Activated naive CD8-positive, alpha-beta T cell treated with anti-CD3 and anti-CD28 coated beads for 36 hours (primary cell): ENCODE measurements at places on chromosomes 13 and 19. TPM values are rescaled to one million over a fixed set of nuclear protein-coding genes. Genes with fewer than 3 reads are reported as not detected.

- DNase-seq: peak; percentile 44
- H3K36me3 ChIP-seq: no peaks in the 10 kb centered on the region
- H3K27me3 ChIP-seq: no peaks in the 10 kb centered on the region
- H3K4me1 ChIP-seq: peaks cover 20% of the 10 kb centered on the region
- peak overlapping the region; percentile 34 for H3K27ac ChIP-seq
- peak overlapping the region; percentile 87 for H3K4me3 ChIP-seq
Measured at GRCh38 chr19:16470911-16471811, 609 bp downstream of the EPS15L1 start.

- no peak overlapping the region for H3K27ac ChIP-seq
- DNase-seq: no peak
- H3K36me3 ChIP-seq: no peaks in the 10 kb centered on the region
- H3K4me3 ChIP-seq: no peak overlapping the region
- no peaks in the 10 kb centered on the region for H3K27me3 ChIP-seq
Measured at GRCh38 chr13:74987124-74987690, 494.8 kb downstream of the TBC1D4 start.

The VSTM1 gene
- total RNA-seq: not detected

DNA sequence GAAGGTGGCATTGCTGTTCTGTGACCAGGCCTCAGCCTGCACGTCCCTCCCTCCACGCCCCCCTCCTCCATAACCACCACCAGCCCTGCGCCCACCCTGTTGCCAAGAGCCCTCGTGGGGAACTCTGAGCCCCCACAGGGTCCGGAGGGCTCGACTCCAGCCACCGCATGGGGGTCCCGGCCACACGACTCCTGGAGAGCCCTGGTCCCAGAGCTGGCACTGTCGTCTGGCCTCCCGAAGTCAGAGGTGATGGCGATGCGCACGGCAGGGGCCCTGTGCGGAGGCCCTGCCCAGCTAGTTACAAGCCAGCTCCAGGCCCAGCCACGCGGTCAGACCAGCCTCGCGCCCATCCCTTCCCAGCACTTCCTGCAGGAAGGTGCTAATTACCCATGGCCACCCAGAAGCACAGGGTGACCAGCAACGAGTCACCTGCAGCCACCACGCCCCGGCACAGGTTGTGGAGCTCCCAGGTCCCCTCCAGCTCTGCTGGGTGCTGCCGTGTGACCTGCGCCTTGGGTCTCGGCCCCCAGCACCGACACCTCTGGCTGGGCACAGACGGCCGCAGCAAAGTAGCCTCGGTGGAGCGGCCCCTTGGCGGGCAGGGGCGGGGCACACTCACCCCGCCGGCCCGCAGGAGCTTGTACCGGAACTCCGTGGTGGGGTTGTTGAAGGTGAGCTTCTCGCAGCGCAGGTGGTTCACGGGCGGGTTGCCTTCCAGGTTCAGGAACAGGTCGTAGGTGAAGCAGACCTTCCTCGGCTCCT lies 49.6 kb downstream of the MLLT1 start:
- peaks cover 9% of the 10 kb centered on the region for H3K36me3 ChIP-seq
- no peak for DNase-seq
- no peak overlapping the region for H3K4me3 ChIP-seq

DNA sequence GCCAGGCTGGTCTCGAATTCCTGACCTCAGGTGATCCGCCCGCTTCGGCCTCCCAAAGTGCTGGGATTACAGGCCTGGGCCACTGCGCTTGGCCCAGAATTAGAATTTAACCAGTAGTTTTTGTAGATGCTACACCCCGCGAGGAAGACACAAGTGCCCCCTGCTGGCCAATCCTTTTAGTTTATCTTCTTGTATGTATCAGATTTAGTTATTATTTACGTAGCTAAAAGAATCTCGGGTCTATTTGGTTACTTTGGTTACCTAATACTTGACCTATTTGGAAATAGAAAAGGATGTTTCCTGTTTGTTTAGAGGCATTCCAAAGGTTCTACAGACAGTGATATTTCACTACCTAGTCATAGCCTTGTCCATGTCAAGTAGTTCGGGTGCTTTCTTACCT lies 22.0 kb downstream of the MUC16 start:
- no peak overlapping the region for H3K27ac ChIP-seq
- H3K36me3 ChIP-seq: no peaks in the 10 kb centered on the region
- no peak overlapping the region for H3K4me3 ChIP-seq
- no peaks in the 10 kb centered on the region for H3K4me1 ChIP-seq

The LAIR1 gene
- total RNA-seq: 9.0 TPM

The SLC10A2 gene
- total RNA-seq: not detected

DNA sequence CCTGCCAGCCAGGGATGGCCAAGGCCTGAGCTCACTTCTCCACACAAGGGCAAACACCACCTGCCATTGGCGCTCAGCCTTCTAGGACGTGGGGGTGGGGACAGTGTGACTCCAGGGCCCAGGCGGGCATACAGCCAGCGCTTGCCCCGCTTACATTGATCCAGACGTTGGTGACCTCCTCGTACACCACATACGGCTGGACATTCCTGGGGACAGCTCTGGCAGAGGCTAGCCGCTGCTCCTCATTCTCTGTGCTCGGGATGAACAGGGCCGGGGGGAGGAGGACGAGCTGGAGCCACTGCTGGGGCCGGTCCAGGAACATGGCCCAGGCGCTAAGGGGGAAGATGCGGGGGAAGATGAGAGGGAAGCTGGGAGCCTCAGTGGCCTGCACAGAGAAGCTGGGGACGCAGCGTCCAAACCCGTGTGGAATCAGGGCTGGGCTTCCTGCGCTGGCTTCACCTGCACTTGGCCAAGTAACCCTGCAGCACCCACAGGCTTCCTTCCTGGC lies 25.1 kb upstream of the MYDGF start:
- H3K27me3 ChIP-seq: no peaks in the 10 kb centered on the region
- peaks cover 22% of the 10 kb centered on the region for H3K36me3 ChIP-seq
- no peak for DNase-seq
- no peaks in the 10 kb centered on the region for H3K4me1 ChIP-seq
- H3K4me3 ChIP-seq: no peak overlapping the region
- H3K27ac ChIP-seq: no peak overlapping the region
